Stimulated activated CD8-positive, alpha-beta memory T cell treated with anti-CD3 and anti-CD28 coated beads, Interleukin-15, amount 100 ng/mL, for 24 hours (primary cell): ENCODE measurements at places on chromosomes 16 and 17.

DNA sequence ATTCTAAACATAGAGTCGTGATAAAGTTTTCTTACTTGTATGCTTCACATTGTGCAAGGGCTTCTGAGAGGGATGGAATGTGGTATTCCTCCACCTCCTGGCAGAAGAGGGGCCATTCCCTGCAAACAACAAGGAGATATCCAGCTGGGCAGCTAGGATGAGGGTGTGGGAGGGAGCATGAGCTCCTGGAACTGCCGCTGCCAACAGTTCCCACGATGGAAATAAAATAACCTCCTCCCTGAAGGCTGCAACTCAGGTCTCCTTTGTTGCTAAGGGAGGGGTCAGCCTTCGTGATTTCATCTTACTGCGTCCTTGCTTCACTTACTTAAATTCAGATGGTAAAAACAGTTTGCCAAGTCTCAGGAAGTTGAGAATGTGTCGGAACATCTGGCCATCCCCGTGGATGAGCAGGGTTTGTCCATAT, 15.6 kb downstream of the PLEKHG4 start:
- no peak for DNase-seq

GRCh38 chr17:46191322-46192188, 1.7 kb downstream of the KANSL1 start:
- no peak for DNase-seq

GRCh38 chr17:45431531-45432404, 902 bp downstream of the ARHGAP27 start:
- DNase-seq, result peak; percentile 38

GRCh38 chr17:71063127-71063526, 893.8 kb downstream of the KCNJ2 start:
- DNase-seq, result no peak

GRCh38 chr17:40443196-40443987, at the start of gene IGFBP4:
Gene IGFBP4, plus strand, starts transcription at chr17:40443450. Its CDS starts 286 bp downstream, at chr17:40443736.
- DNase-seq, result peak; percentile 36

GRCh38 chr16:8907096-8907495, 24.9 kb downstream of the LITAFD start:
- DNase-seq, result no peak

GRCh38 chr16:57141822-57142631, 43.8 kb downstream of the PSME3IP1 start:
- no peak for DNase-seq

DNA sequence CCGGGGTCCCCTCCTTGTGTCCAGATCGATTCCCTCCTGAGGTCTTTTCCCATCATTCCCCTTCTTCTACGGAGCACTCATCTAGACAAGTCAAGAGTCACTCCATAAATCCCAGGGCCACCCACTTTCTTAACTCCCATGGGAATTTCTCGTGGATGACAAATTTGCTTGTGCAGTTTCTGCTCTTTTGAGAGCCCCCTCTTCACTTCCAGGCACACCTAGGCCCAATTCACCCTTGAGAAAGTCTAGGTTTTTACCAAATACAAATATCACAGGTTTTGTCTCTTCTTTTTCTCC, 522 bp upstream of the POLDIP2 start:
- DNase-seq, result no peak
